ENCODE measurements at places on chromosomes 1 and 21.

DNA sequence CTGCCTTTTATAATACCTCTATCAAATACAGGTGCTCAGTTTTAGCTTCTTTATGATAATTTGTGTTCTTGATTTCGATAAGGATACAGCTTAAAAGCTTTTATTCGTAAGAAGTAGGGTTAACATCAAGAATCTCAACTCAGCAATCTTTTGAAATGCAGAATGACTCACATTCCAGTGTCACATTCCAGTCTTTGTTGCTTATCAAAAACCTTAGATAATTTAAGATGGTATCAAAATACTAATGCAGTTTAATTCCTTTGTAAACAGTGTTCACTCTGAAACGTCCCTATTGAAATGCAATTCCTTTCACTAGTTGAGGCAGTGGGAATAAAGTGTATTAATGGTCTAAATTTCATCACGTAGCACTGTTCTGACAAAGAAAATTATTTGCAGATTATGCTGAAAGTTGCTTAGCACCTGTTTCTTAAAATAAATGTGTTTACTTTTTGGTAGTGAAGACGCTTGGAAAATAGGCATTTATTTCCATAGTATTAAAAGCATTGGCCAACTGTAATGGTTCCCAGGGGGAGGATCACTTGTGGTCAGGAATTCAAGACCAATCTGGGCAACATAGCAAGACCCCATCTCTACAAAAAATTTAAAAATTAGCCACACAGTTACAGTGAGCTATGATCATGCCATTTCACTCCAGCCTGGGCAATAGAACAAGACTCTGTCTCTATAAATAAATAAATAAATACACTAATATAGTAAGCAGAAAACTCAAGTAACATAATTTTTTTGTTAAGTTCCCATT is 10.1 kb upstream of the CNN3 start:
- DNase-seq: peak; percentile 100

- DNase-seq: no peak
Observed at GRCh38 chr1:84988588-84988987, 8.3 kb downstream of the MCOLN2 start.

DNA sequence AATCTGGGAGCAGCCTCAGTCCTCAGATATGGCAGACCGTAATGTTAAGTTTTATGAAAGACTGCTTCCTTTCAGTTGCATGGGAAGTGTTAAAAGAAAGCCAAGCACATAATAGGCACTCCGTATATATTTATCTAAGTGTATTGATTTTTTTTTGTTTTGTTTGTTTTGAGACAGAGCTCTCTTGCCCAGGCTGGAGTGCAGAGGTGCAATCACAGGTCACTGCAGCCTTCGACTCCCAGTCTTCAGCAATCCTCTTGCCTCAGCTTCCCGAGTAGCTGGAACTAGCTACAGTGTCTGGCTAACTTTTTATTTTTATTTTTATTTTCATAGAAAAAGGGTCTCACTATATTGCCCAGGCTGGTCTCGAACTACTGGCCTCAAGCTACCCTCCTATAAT is 341.8 kb downstream of the USH2A start:
- no peak for DNase-seq

GRCh38 chr1:12593621-12594066 is 24.4 kb downstream of the DHRS3 start:
- no peak for DNase-seq

- no peak for DNase-seq
Observed at GRCh38 chr1:25954282-25954938, 43.5 kb downstream of the PAFAH2 start.

- no peak for DNase-seq
Observed at GRCh38 chr1:247456914-247457639, 827 bp downstream of the OR2B11 start.

DNA sequence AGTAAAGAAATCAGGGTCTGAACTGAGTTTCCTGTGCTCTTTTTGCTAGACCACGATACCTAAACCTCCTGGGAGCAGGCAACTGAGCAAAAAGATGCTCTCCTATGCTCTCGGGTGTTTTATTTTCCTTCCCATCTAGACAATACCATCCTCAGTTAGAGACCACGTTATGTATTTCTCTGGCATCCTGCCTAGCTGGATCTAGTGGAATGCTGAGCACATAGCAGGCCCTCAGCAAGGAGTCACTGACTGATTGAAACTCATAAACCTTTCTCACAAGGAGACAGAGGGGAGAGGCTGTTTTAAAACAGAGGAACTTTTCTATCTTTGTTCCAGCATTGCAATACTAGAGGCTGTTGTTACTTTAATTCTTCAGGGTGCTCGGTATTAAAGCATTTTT is 168.0 kb downstream of the CYYR1 start:
- no peak for DNase-seq

- DNase-seq: no peak
Observed at GRCh38 chr1:9957726-9958125, 14.5 kb downstream of the NMNAT1 start.

DNA sequence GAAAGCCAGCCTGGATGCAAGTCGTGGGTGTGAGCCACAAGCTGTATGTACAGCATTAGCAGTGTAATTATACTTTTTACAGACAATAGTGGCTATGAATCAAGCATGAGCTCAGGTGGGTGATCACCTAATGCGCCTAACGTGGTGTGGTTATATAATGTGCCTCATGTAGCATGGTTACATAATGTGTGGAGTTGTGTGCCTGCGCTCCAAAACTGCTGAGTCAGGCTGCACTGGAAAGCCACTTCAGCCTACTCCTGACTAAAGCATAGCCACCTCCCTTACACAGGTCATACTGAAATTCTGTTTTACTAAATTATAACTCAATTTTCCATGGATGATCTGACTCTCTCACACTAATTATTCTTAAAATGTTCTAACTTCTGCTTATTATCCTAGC is 69.8 kb downstream of the KCNT2 start:
- no peak for DNase-seq

DNA sequence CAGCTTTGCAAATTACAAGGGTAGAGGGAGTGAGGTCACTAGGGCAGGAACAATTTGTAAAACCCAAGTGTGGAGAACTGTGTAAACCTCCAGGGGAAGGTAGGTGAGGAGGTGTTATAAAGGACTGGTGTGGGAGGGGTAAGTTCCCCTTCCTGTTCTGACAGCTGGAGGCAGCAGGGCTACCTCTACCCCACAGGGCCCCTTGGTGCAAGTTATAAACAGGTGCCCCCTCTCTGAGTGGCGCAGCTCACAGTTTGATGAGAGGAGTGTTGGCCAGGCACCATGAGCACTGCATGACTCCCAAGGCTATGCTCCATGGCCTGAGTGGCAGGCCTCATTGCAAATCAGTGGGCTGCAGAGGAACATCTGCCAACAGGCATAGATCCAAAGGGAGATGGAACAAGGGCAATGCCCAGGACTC is 41.0 kb downstream of the MFSD2A start:
- no peak for DNase-seq

DNA sequence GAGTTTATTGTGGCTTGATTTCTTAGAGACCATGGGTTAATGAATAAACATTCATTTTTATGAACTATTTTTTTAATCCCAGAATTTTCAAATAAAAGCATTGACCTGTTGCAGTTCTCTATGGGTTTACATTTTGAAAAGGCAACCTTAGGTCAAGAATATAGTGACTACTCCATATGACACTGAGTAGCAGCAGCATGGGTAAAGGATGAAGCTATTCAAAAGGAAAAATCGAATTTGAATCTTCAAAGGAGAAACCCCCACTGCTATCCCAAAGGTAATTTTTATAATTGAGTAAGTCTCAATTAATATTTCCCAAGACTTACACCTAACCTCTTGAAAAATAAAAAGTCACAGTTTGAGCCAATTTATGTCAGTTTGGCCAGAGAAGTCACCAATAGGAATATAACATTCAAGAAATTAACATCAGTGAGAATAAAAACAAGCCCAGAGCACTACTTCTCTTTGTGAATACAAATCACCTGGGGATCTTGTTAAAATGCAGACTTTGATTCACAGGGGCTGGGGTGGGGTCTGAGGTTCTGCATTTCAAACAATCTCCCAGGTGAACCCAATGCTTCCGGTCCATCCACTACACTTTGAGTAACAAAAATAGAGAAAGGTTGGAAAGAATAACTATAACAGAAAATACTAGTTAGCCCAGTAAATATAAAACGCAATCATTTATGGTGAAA is 39.8 kb downstream of the USP1 start:
- no peak for DNase-seq

GRCh38 chr1:56780128-56780750 is 39.0 kb downstream of the FYB2 start:
- DNase-seq: no peak

DNA sequence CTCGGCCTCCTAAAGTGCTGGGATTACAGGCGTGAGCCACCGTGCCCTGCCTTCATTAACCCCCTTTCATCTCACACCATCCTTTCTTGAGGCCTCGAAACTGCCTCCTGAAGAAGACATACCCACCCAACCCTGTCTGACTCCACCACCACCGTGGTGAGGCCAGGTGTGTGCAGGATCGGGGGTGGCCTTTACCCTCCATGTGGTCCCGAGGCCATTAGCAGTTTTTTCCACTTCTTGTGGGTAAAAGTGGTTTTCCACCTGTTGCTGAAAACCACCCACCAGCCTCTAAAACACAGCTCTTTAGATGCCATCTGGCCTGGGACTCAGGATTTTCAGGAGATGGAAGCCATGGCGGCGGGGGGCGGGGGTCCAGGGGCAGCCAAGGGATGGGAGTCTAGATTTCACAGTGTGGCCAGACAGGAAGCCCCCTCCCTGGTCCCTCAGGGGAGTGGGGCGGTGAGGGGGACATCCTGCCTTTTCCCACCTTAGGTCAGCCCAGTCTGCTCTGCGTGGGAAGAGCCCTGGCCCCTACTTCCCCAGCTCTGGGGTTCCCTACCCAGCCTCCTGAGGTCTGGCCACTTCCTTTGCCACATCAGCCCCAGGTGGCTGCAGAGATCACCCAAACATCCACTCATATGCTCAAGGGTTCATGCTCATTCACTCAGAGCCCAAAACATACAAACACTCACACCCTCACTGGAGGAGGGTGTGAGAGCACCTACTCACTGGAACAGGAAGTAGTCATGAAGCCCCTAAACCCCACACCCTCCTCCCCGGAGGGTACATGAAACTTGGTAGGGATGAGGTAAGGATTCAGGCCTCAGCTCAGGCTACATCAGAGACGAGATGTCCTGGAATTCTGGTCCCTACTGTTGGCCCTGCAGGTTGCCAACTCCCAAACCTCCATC is 2.3 kb downstream of the FGR start:
- DNase-seq: no peak

DNA sequence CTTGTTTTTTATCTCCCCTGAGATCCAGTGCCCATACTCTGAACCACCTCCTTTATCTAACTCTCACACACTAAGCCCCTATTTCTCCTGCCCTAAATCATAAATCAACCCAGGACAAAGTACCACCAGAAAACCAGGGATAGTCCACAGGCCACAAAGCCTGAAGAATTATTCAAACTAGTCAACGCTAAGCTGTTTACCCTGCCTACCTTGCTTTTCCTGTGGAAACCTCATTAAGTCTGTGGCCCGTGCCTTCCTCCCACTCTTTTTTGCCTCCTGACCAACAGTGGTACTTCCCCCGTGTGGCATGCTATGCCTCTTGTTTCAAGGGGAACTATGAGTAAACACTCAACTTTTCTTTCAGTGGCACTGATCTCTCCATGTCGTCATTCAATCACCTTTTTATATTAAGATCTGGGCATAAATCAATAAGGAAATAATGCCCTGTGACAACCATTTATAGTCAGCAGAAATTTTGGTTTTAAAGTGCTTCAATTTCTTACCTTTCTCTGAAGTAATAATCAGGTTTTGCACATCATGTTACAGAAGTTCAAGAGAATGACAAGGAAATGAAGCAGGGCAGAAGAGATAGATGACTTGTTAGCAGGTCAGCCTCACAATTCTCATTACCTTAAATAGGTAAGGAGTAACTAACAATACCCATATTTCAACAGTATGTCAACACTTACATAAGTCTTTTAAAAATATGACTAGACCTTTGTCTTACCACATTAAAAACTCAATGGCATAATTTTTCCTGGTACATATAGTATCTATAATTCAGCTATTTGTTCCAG is 32.1 kb downstream of the EYA3 start:
- no peak for DNase-seq

DNA sequence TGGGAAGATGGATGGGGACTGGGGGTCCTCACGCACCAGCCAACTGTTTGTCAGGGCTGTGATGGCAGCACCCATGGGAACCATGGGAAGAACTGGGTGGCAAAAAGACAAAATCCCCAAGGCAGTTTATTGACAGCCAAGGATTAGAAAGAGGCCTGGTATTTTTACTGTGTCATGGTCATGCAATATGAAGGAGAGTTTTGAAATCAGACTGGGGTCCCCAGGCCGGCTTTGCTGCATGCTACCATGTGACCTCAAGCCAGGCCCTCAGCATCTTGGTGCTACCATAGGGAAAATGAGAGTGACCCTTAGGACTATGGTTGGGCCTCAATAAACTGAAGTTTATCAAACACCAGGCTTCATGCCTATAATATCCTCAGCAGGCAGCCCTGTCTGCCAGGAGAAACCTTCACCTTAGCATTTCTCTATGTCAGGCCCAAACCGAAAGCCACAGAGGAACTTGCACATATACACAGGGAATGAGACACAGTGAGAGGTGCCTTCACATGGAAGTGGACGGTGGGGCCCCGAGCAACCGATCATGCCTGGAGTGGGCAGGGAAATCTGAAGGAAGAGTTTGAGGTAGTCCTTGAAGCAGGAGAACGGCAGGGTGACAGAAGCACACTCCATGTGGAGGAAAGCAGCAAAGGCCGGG is 203.2 kb downstream of the HIVEP3 start:
- no peak for DNase-seq

GRCh38 chr1:183039330-183039729 is 16.1 kb downstream of the LAMC1 start:
- DNase-seq: no peak

DNA sequence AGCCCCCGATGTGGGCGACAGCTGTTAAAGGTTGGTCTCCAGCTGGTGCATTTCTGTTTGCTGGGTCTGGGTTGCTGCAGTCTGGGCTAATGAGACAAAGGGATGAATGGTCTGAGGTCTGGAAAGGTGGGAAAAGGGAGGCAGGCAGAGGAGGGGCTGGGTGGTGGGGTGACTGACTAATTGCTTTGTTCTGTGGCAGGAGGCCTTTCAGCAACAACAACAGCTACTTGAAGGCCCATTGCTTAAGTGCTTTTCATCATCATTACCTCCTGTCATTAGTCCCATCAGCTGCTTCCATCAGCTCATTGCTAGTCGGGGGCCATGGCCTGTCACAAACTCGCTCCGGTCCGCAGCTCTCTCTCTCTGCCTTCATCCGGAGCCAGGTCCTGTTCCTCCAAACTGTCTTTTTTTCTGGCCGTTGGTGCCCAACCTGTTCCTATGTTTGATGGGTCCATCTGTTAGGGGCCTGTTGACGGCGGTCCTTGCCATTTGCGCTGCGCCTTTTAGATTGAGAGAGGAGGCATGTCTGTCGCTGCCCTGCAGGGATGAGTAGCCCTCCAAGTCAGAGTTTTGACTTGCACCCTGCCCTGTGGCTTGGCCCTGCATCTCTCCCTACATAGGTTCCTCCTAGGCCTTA is 105.6 kb upstream of the PLXNA2 start:
- DNase-seq: no peak
